Inflammatory macrophage (primary cell): ENCODE measurements at places on chromosomes 16 and 17.

GRCh38 chr16:57377080-57377841 lies 5.0 kb downstream of the CX3CL1 start:
- DNase-seq = no peak

DNA sequence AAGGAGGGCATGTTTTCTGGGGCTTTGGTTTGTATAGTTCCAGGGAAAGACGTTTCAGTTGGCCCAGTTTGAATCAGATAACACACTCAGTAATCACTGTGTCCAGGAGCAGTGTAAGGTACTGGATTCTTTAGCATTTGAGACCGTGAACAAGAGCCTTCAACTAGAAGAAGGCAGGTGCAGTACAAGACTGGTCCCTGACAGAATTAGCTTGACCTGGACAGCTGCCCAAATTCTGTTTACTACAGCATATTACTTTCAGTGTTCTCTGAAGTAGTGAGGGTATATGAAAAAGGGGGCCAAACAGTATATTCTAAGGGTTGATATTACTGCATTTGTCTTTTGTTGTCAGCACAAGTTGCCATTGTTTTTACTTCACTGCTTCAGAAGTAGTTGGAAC lies 81.3 kb downstream of the COX10 start:
- no peak for DNase-seq

DNA sequence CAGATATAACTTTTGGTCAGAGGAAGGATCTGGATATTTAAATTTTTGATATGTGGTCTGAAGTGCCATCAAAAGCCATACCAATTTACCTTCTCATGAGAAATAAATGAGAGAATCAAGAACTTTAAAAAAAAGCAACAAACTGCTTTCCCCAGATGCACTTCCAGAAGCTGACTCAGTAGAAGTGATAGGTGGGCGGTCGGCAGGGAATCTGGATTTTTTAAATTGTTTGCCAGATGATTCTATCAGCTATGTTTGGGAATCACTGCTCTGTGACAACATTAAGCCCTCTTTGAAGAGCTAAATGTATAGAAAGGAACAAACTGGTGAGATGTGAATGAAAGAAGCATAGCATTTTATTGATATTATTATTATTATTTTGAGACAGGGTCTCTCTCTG lies 19.2 kb downstream of the CDH3 start:
- DNase-seq = no peak

DNA sequence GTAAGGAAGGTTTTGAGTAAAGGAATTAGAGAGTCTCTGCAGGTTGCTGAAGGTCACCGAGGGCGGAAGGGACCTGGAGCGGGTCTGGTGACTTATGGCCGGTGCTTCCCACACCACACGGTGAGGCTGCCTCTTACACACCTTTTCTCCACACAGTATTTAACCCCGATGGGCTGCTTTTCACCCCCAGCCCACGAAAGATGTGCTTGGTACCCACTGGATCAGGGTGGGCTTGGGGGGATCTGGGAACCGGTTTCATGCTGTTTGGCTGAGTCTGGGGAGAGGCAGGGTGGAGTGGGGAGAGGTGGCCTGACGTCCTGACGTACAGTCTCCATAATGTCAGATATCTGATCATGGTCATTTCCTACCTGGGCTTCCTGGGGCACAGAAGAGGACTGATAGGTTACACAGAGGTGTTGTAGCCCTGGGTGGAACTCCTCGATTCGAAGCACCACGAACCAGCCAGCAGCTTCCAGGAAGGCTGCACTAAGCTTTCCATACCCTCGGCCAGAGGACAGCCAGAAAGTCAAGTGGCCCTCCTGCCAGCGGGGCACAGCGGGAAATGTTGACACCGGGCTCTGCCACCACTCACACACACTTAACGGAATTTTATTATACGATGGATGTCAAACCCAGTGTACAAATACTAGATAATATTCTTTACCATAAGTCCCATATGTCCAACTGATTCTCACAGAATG lies 34.0 kb downstream of the OR1D5 start:
- no peak for DNase-seq

DNA sequence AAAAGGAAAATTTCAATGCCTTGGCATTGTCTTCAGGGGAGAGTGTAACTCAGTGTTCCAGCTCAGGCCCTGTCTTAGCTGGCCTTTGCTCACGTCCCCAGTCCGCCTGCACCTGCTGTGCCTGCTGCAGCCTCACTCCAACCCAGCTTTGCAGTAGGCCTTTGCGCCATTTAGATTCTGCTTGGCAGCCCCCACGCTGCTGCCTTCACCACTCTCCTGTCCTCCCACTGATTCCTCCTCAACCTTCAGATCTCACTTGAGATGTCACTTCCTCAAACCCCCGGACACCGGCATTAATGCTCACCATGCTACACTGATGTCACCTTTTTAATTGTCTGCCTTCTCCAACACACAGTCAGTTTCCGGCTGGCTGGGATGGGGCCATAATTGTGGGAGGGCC lies 166.2 kb downstream of the SHISA9 start:
- DNase-seq = no peak

DNA sequence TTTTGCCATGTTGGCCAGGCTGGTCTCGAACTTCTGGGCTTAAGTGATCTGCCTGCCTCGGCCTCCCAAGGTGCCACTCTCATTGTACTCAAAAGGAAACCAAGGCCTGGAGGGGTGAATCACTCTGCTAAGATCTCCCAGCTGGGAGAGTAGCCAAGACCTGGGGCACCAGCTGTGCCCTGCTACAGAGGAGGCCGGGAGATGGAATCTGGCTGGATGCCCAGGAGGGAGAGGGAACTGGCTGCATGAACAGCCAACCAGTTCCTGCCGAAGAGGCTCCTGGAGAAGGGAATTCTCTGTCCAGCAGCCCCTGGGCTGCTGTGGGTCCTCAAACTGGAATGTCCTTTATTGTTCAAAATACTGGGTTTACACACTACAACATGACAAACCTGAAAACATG lies 238.7 kb upstream of the CIBAR2 start:
- no peak for DNase-seq

- no peak for DNase-seq
These were observed 1.3 kb downstream of the TOM1L2 start for GRCh38 chr17:17970699-17971430.

DNA sequence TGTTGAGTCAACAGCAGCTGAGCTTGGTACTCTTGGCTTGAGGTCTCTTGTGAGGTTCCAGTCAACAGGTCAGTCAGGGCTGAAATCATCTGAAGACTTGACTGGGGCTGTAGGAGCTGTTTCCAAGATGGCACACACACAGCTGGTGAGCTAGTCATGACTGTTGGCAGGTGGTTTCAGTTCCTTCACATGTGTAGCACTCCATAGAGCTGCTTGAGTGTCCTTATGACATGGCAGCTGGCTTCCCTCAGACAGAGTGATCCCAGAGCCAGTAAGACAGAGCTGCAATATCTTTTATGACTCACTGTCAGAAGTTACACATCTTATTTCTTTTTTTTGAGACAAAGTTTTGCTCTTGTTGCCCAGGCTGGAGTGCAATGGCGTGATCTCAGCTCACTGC lies 19.5 kb upstream of the GAS7 start:
- peak; percentile 60 for DNase-seq
